Glomerular endothelial cell (primary cell): ENCODE measurements at places on chromosomes 4 and X.

DNA sequence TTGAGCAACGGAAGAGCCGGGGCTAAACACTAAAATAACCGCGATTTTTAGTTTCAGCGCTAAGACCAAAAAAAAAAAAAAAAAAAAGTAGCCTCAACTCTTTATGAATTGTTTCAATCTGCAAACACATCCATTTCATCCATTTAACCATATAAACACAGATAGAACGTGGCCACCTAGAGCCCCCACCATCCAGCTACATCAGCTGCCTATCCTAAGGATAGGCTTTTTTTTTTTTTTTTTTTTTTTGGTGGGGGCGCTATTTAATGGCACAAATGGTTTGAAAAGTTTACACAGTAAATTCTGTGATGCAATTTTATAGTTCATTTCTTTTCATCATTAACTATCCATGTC is 492 bp upstream of the HDAC8 start:
- no peak for DNase-seq

DNA sequence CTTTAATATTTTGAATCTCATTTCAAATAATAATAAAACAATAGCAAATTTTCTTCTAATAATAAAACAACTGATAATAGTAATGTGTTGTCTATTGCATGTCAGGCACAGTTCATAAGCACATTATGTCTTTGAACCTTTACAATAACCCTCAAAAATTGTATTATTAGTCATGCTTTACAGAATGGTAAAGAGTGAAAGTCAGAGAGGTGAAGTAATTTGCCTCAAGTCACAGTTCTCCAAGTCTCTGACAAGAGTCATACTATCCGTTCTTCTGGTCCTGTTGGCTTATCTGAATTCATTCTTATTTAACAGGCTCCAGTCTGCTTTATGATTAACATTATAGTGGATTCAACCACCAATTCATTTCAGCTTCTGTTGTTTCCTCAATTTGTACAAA is 313.0 kb downstream of the AFF2 start:
- no peak for DNase-seq

GRCh38 chrX:82161195-82161594 is 959.3 kb downstream of the SH3BGRL start:
- no peak for DNase-seq

GRCh38 chrX:65610040-65610439 is 57.4 kb upstream of the MSN start:
- no peak for DNase-seq

GRCh38 chr4:67874986-67875385 is 8.8 kb downstream of the TMPRSS11D start:
- no peak for DNase-seq

- no peak for DNase-seq
Measured at GRCh38 chr4:184437565-184438265, 36.6 kb downstream of the IRF2 start.

- no peak for DNase-seq
Measured at GRCh38 chr4:144356941-144357381, 216.4 kb upstream of the GYPA start.

DNA sequence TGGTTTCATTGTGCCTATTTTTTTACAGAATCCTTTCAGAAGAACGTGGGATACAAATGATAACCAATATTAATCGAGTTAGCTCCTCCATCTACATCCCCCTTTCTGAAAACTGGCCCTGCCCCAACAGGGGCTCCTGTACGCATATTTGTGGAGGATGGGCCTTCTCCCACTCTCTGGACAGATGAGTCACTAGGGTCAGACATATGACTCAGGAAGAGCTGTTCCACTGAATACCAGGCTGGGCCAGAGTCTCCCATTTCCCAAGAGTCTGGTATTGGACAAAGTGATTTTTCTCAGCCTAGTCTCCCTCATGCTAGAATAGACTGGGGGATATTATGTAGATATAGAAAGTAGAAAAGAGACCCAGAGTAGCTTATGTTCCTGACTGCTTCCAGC is 142.4 kb downstream of the TSPAN5 start:
- DNase-seq: peak; percentile 39

GRCh38 chr4:107120661-107121060 is 84.5 kb upstream of the DKK2 start:
- no peak for DNase-seq

- DNase-seq: no peak
Measured at GRCh38 chr4:1653776-1654175, 30.3 kb downstream of the FAM53A start.

- no peak for DNase-seq
Measured at GRCh38 chrX:39762266-39762841, 335.4 kb downstream of the BCOR start.

- DNase-seq: no peak
Measured at GRCh38 chrX:15221321-15221720, 48.6 kb downstream of the ASB9 start.

- no peak for DNase-seq
Measured at GRCh38 chr4:102828497-102828808, 1.1 kb upstream of the UBE2D3 start.

DNA sequence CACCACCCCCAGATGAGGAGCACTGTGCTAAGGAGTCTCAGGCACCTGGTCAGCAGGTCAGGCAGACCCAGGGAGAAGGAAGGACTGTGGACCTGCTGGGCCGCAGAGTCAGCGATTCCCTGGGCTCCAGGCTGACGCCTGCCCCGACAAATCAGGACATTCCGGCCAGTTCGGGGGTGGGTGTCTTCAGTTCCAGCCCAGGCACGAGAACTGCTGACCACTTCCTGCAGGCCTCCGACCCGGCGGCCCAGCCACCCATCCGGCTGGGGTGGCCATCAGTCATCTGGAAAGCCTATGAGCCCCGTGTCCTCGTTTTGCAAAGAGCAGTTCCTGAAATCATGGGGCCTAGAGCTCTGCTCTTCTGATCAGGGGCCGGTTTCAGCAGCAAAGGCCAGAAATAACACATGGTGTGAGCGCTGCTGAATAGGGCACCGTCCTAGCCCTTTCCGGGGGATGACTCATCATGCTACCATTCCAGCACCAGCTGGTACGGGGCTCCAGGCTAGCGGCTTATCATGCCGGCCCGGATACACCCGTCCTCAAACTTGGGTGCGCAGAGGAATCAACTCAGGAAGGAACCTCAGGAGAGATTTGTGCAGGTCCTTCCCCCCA is 7.8 kb upstream of the SH3TC1 start:
- DNase-seq: peak; percentile 94

GRCh38 chrX:13158911-13159310 is 114.5 kb upstream of the FAM9C start:
- no peak for DNase-seq

GRCh38 chrX:38991656-38992440 is 190.6 kb downstream of the MID1IP1 start:
- DNase-seq: no peak

GRCh38 chr4:152478461-152479237 is 57.2 kb downstream of the FBXW7 start:
- DNase-seq: no peak

GRCh38 chrX:154779261-154779660 is 16.6 kb downstream of the DKC1 start:
- DNase-seq: no peak

- DNase-seq: no peak
Measured at GRCh38 chr4:177441061-177441802, 1.0 kb downstream of the AGA start.

- DNase-seq: no peak
Measured at GRCh38 chrX:102043380-102043779, 82.1 kb upstream of the TCEAL2 start.

DNA sequence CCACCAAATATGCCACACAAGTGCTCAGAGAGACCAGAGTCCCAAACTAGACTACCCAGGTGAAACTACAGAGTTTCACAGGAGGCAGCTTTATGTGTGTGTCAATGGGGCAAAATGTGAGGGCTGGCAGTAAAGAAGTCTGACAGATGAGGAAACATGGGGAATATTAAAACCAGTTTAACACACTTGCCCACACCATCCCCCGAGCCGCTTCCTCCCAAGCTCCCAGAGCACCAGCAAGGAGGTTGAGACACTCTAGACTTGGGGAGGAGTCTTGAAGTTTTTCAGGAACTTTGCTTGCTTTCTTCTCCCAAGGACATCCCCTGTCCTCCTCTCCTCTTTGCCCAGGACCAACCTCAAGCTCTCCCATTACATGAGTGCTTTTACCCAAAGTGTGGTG is 94.7 kb upstream of the SPRY1 start:
- no peak for DNase-seq
